KG1 (cell line): ENCODE measurements at places on chromosomes 5 and 9.

DNA sequence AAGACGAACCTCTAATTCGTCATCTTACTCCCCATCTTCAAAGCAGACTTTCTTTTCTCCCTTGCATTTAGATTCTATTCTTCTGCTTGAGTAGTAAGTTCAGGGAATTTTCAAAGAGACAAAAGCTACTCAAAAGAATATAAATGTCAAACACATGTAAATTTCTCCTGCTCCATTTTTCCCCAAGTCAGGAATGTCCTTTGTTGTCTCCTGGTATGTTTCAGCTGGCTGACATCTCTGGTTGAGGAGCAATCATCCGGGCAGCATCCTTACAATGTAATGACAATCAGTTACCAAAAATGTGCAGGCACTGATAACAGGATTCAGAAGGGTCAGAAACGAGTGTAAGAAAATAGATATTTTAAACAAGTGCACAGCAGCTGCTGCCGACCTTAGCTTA is 47.6 kb upstream of the PPP1R2B start:
- no peak for DNase-seq

GRCh38 chr5:1325191-1325741 is 19.6 kb downstream of the CLPTM1L start:
- DNase-seq, result no peak

DNA sequence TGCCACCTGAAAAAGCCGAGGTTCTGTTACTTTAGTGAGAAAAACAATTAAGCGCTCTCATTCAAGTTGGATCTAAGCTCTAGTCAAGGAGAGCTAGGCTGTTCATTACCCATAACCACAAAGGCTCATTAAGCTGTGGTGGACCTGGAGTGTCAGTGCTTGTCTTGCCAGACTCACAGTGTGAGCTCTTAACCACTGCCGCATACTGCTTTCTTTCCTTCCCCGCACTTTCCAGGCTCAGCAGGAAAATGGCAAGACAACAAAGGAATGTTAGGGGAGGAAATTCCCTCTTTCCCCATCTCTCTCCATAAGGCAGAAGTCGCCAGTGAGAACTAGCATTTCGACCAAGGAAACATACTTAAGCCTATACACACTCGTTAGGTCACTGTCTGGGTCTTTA is 467.3 kb downstream of the ENC1 start:
- DNase-seq, result no peak

GRCh38 chr9:9246726-9247125 is 1366.1 kb downstream of the PTPRD start:
- no peak for DNase-seq

DNA sequence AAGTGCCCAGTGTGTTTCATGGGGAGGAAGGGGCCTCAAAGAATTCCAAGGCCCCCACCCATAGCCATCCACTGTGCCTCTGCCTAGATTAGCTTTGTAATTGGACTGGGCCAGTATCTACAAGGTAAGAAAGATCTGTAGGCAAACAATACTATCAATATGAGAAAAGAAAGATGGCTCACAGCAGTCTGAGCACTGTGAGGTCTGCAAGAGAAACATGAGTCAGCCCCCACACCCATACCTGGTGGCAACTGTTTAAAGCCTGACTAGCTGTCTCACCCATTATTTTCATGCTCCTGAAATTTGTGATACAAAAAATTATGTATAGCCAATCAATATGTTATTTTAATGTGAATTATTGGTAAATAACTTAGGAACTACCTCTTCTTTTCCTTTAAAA is 10.0 kb upstream of the ZNF483 start:
- no peak for DNase-seq

- no peak for DNase-seq
Observed at GRCh38 chr5:110865400-110866094, 126.7 kb downstream of the SLC25A46 start.

DNA sequence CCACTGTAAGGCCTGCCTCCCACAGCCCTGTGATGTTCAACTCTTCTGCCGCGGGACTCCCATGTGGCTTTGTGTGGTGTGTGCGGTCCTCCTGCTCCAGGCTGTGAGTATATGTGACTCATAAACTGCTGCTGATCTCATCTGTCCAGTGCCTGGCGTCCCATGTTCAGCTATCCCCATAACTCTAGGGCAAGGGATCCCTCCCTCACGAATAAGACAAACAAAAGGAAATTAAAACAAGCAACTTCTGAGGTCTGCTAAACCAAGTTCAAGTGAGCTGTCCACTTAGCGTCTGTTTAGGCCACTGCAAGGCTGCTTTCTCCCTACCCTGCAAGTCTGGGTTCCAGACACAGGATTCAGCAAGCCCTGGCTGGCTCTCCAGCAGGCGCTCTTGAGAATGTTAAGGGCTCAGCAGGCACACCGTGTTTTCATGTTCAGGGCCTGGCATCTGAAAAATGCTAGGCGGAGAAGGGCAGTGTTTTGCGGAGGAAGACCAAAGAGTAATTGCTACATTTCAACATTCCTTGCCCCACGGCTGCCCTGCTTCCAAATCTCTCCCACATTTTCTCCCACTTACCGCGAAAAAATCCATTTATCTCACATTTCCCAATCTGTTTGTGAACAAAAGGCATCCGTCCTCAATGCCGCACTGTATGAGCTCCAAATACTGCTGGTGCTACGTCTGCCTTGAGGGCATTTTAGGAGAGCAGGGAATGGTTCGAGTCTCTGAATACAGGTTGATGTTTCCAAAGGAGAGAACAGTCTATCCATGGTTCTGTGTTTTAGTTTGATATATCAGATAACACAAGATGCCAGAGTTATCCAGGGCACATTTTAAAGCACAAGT is 280.2 kb downstream of the SEMA5A start:
- no peak for DNase-seq

DNA sequence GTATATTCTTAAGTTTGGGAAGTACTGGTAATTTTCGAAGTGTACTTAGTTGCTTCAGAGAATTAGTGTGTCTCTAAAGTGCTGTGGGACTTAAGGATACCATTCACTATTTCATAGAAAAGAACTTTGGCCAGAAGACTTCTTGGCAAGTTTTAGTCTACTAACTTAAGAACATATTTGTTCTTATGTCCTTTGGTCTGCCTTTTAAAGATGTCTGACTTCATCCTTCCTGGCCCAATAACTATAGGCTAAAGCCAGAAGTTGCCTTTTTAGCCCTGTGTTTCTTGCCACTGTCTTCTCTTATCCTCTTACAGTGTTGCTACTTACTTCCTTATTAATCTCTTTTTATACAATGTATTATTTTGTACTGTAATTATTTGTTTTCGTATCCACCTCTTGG is 6.3 kb downstream of the RBM27 start:
- DNase-seq, result no peak

DNA sequence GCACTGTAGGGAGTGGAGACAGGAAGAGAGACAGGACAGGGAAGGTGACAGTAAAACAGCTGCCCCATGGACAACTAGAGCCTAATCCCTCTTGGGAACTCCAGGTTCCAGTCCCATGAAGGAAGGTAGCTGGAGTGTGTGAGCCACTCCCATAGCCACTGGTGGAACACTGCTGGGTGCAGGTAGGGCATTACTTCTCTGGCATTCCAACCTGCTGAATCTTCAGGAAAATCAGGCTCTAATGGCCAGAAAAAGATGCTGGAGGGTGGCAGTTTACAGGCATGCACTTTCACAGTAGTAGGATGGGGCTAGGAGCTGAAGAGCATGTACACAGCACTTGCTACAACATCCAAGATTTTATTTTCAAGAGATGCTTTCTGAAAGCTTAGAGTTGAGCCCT is 259.4 kb downstream of the AUH start:
- DNase-seq, result no peak

GRCh38 chr5:83750749-83751148 is 30.1 kb upstream of the HAPLN1 start:
- DNase-seq, result no peak
